ENCODE measurements at places on chromosomes 1 and 21. TPM values are rescaled to one million over a fixed set of nuclear protein-coding genes. Genes with fewer than 3 reads are reported as not detected.

Gene ALX3
- 0.88 TPM for total RNA-seq

Gene KRTAP10-3
- not detected for total RNA-seq

Gene MAP10
- 5.1 TPM for total RNA-seq

Gene VSIG8
- not detected for total RNA-seq

Gene GJA4
- total RNA-seq = 7.4 TPM

Gene AADACL4
- not detected for total RNA-seq

Gene DNALI1
- 21.4 TPM for total RNA-seq

Gene RAB13
- 49.0 TPM for total RNA-seq

Gene LRRC53
- total RNA-seq = 2.3 TPM

Gene DEPDC1
- total RNA-seq = 0.26 TPM

Gene MMEL1
- total RNA-seq = 2.5 TPM

Gene LEFTY1
- total RNA-seq = 2.2 TPM

Gene ANKRD34A
- total RNA-seq = 26.3 TPM

Gene CLCNKB
- not detected for total RNA-seq

Gene OR2L2
- total RNA-seq = 3.0 TPM

Gene AVPR1B
- total RNA-seq = not detected

Gene PGLYRP4
- total RNA-seq = not detected

Gene ODR4
- total RNA-seq = 27.6 TPM

Gene TSPEAR
- not detected for total RNA-seq

Gene HFM1
- 7.2 TPM for total RNA-seq

Gene SAMSN1
- total RNA-seq = 1.2 TPM

Gene ST6GALNAC5
- 50.9 TPM for total RNA-seq

Gene SELENBP1
- 42.4 TPM for total RNA-seq

Gene EIF4G3
- 122 TPM for total RNA-seq

Gene MYBPH
- total RNA-seq = not detected

Gene HTR1D
- total RNA-seq = 1.1 TPM

Gene FCMR
- total RNA-seq = not detected

Gene LENEP
- 0.97 TPM for total RNA-seq

Gene SYNC
- total RNA-seq = 6.7 TPM

Gene TRABD2B
- 0.13 TPM for total RNA-seq

All from dorsolateral prefrontal cortex (tissue), 122 donors.